Left cardiac atrium (tissue), 4 donors: ENCODE measurements at places on chromosomes 1 and 21. TPM values are rescaled to one million over a fixed set of nuclear protein-coding genes. Genes with fewer than 3 reads are reported as not detected.

CRYAA gene
- total RNA-seq = not detected

PLEKHN1 gene
- 0.38 TPM for total RNA-seq

PEAR1 gene
- total RNA-seq = 10.4 TPM

IL23R gene
- total RNA-seq = not detected

PLA2G2D gene
- not detected for total RNA-seq

RNU1-1 gene
- total RNA-seq = 5,988 TPM

SH2D1B gene
- total RNA-seq = 0.27 TPM

TCP10L gene
- 2.6 TPM for total RNA-seq

USF1 gene
- 33.7 TPM for total RNA-seq

TMCO2 gene
- not detected for total RNA-seq

C1orf226 gene
- 4.9 TPM for total RNA-seq

EIF4G3 gene
- total RNA-seq = 38.2 TPM

WDTC1 gene
- total RNA-seq = 50.6 TPM

KRTCAP2 gene
- total RNA-seq = 156 TPM

OR14I1 gene
- not detected for total RNA-seq

OR6N1 gene
- total RNA-seq = not detected

PIK3R3 gene
- 34.9 TPM for total RNA-seq

CLIC4 gene
- 164 TPM for total RNA-seq

CSF3R gene
- total RNA-seq = 10.0 TPM

BRDT gene
- total RNA-seq = not detected
